NCI-H187 treated with DMSO at 0.1 percent for 48 hours (cell line): ENCODE measurements at places on chromosomes 2 and 18.

DNA sequence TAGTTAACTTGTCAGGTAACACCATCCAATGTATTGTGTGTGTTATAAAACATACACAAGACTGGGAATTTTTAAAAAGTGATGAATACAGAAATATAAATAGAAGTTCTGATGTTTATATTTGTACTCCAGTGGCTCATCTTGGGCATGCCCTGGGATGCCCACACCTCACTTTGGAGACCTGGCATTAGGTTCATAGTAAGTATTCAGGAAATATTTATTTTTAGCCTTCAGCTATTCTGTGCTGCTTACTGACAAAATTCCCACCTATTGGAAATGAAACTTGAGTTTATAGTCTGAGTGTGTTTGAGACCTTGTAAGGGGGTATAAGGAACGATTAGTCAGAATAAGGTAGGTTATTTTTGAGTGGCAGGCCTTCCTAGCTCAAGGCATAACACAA is 67.5 kb downstream of the MYO1B start:
- no peak for DNase-seq

DNA sequence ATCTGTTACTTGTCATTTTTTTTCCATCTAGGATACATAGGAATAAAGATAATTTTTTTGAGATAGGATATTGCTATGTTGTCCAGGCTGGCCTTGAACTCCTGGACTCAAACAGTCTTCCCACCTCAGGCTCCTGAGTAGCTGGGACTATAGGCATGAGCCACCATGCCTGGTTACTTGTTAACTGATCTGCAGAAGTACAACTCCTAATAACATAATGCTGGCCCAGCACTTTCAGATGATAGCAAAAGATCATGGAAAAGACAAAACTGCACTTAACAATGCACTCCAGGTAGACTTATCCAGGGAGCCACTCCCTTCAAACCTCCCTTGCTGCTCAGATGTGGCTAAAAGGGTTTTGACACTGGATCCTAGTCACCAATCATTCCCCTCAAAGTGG is 11.4 kb upstream of the CTDP1 start:
- DNase-seq = no peak

GRCh38 chr2:235521844-235522243 is 28.0 kb downstream of the AGAP1 start:
- DNase-seq = no peak

DNA sequence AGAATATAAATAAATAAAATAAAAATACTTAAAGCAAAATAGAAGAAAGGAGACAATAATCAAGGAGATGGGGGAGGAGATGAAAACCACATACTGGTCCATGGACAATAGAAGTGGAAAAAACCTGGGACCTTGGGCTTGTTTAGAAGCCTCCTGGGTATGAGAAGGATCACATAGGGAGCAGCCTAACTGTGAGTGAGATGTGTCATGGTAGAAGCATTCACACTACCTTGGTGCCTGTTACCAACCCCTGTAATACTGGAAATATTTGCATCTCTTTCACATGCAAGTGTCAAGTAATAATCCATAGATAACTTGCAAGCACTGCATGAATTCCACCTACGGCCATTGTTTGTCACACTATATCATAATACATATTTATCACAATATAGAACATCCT is 23.2 kb upstream of the RNF103 start:
- DNase-seq = no peak
